Fibroblast of the aortic adventitia (primary cell): ENCODE measurements at places on chromosomes 12 and 14.

DNA sequence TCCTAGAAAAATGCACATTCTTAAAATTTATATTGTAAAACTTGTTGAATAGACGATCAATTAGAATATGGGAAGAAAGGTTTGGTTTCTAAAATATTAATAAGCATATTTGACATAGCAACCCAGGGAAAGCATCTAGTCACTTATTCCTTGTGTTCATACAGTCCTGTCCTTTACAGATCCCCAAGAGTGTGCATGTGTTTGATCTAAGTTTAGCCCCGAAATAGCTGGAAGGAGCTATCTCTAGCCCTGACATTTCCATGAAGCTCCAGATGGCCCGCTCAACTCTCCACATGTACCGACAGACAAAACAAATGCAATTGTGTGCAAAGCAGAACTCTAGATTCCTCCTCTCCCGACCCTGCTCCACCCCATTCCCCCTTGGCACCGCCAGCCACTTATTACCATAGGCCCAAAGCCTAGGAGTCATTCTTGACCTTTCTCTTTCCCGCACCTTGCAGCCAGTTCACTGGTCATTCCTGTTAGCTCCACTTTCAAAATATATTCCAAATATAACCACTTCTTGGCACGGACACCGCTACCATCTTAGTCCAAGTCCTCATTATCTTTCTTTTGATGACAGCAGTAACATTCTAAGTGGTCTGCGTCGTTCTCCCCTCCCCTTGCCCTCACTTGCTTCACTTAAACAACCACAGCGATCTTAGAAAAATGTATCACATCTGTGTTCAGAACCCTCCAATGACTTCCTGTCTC, 45.4 kb upstream of the GZMB start:
- no peak for DNase-seq

DNA sequence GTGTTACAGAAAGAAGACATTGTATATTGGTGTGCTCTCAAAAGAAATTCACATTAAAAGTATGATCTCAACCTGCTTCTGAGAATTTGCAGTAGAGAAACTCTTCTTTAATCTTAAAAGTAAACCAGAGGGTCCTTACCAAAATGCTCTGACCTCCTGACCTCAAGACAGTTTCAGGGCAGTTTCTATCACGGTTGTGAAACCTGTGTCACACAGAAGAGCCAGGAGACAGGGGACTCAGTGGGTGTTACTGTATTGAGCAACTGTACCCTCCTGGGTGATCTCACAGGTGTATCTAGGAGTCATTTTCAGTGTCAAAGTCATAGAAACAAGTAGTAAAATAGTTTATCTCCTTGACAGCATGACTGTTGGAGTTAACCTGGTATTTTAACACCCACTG, 178.0 kb downstream of the GRIP1 start:
- no peak for DNase-seq

DNA sequence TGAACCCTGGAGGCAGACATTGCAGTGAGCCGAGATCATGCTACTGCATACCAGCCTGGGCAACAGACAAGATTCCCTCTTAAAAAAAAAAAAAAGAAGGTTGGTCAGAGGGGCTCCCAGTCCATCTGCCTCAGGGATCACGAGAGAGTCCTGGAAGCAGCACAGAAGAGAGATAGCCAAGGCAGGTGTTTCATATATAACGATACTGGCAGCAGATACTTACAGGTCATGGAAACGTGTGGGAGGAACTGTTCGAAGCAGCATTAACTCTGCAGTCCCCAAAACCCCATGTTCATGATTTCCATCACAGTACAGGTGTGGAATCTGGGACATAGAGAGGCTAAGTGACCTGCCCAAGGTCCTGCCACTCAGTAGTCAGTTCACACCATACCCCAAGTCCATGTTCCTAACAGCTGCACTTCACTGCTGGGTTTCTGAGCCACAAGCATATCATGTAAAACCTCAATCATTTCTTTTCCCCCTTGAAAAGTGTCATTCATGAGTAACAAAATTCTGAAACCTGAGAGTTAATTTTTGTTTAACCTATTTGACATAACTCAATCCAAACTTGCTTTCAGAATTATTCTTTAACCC, 16.7 kb downstream of the CDK2AP1 start:
- DNase-seq, result no peak

GRCh38 chr12:88615490-88615889, 35.2 kb upstream of the KITLG start:
- DNase-seq, result no peak

GRCh38 chr12:70719672-70720420, 82.6 kb upstream of the PTPRB start:
- peak; percentile 54 for DNase-seq

- no peak for DNase-seq
Observed at GRCh38 chr14:93974833-93975232, 1.5 kb downstream of the ASB2 start.

DNA sequence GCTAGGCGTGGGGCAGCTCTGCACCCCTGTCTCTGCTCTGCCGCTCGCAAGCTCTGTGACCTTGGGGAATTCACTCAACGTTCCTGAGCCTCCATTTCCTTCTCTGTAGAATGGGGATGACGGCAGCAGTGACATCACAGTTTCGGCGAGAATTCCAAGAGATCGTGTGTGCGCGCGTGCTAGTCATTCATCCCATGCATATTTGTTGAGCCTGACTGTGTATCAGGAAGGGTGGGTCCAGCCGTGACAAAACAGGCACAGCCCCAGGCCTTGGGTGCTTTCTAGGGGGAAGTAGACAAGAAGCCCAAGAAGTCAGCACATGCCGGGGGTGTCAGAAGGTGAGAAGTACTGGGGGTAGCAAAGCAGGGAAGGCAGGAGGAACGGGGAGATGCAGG, 145.6 kb upstream of the NCOR2 start:
- peak; percentile 52 for DNase-seq

GRCh38 chr14:99838639-99839134, 45.5 kb downstream of the EML1 start:
- DNase-seq, result peak; percentile 35

DNA sequence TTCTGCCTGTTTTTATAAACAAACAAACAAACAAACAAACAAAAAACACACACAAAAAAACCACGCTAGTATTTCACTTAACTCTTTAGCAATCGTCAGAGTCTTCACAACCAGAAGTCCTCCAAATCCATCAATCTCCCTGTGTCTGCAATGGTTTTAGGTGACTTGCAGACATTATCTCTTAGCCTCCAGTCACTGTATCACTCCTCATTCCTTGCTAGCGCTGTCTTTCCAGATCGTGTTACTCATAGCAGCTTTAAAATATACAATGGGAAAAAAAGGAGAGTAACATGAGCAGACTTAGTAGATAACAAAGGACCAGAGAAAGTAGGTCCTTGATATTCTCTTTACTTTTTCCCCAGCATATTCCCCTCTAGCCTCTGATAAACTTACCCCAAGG, 15.5 kb upstream of the ETNK1 start:
- DNase-seq, result no peak

GRCh38 chr12:104201238-104202001, 14.2 kb upstream of the TXNRD1 start:
- peak; percentile 81 for DNase-seq

DNA sequence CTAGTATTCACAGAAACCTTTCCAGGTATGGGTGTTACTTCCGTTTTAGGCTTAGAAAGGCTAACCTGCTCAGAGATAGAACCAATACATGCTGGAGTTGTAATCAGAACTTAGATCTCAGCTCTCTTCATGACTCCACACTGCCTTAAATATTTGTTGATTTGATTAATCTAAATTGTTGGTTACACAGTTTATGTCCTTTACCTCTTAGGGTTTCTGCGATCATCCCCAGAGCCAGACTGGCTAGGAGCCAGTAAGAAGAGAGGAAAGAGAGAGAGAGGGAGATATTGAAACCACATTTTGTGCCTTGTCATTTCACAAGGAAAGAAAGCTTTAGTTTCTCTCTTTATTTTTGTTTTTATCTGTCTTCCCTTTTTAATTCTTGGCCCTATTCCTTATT, 16.8 kb upstream of the MGP start:
- DNase-seq, result peak; percentile 43

DNA sequence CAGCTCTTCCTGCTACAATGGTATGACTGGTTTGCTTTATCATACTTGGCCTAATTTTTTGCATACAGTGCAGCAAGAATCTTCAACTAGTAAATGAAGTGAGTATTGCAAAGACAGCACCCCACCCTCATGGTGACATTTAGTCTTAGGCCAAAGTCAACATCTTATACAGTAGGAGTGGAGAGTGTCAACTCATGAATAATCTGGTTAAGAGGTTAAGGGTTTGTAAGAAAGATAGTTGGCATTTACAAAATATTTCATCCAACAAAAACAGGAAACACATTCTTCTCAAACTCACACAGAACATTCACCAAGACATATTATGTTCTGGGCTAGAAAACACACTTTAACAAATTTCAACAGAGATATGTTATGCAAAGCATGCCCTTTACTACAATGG, 2.2 kb upstream of the OAS1 start:
- DNase-seq, result peak; percentile 82

DNA sequence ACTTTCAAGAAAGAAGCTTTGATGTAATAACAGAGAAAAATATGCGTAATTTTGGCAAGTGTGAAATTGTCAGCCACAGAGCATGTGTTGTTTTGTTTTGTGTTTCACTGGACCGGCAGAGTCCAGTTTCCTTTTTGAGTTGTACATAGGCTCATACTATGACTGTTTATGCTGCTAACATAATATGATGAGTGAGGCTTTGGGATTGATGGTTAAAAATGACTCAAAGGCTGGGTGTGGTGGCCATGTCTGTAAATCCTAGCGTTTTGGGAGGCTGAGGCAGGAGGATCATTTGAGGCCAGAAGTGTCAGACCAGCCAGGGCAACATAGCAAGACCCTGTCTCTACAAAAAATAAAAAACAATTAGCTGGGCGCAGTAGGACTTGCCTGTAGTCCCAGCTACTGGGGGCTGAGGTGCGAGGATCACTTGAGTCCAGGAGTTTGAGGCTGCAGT, 487.9 kb downstream of the PCNX1 start:
- DNase-seq, result peak; percentile 54

DNA sequence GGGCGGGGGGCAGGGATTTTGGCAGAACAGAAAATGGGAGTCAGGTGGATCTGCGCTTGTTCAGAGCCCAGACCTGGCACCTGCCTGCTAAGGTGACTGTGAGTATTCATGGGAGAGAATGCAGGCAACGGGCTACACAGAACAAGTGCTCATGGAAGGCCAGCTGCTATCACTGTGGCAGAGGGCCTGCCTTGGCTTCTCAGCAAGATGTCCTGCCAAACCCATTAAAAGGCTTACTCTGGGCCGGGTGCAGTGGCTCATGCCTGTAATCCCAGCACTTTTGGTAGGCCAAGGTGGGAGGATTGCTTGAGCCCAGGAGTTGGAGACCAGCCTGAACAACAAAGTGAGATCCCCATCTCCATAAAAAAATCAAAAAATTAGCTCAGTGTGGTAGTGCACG, 21.0 kb downstream of the DIO3 start:
- DNase-seq, result no peak

GRCh38 chr12:86254399-86255107, 1.6 kb downstream of the MGAT4C start:
- peak; percentile 21 for DNase-seq

DNA sequence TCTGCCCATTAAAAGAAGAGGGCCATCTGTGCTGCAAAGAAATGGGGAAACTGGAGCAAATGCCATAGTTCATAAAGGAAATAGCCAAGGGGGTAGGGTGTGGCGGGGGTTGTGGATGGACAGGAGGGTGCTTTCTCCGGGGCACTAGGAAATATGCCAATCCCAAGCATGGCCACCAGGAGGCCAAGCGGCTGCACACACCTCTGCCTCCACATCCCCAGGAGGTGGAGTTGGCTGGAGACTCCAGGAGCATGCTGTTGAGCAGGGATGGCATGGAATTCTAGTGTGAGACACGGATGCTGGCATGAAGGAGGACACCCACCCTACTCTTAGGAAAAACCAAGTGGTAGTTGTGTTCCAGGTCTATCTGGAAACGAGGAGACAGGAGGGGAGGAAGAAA, 25.2 kb downstream of the NID2 start:
- no peak for DNase-seq

DNA sequence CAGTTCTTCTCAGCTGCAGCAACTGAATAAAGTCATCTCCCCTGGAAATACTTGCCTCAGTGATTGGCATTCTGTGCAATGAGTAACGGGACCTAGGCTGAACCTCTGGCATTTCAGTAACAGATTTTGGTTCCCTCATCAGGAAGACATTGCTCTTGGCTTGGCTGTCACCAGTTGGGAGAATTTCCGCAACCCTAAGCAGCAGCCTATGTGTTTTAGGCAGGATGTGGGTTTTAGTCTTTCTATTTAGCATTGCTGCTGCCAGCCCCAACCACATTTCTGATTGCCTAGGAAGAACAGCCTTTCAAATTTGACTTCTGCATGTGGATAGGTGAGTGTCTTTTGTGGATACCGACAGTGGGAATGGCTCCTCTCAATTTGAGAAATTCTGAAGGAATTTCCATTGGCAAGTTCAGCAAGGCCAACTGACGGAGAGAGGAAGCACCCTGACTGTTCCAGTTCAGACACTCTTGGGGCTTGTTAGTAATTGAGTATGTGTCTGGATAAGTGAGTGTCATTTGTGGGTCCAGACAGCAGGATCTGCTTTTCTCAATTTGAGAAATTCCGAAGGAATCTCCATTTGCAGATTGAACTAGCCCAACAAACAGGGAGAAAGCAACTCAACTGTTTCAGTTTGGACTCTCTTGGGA, 19.0 kb upstream of the CLEC2A start:
- no peak for DNase-seq

GRCh38 chr14:54718046-54718445, 151.1 kb downstream of the SAMD4A start:
- no peak for DNase-seq
